Upper lobe of left lung (tissue), 6 donors: ENCODE measurements at places on chromosomes 4 and X. TPM values are rescaled to one million over a fixed set of nuclear protein-coding genes. Genes with fewer than 3 reads are reported as not detected.
A peak's percentile ranks its signal among the peaks of the same experiment; 100 is the strongest.

Gene GRK4
- total RNA-seq = 5.0 TPM

DNA sequence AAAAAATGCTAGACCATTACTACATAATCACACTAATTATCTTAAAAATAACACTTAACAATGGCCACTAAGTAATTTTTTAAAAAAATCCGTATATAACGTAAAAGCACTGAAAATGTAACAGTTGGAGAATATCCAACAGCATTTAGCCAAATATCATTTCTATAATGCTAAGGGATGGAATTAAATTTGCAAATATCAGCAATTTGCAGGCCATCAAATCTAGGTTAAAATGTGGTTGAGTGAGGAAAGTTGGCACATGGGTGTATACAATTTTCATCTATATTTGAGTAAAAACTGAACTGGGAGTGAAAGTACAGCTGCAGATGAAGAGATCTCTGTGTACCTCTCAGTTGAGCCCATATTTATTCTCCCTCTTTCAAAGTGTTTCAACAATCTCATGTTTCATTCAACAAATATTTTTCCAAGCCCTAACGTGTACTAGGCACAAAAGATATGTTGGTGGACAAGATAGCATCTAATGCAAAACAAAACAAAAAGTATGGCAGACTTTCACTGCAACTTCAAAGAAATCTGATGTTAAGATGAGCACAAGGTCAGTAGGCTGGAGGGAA lies 63.0 kb downstream of the MBNL3 start:
- H3K27me3 ChIP-seq = no peaks in the 10 kb centered on the region
- no peaks in the 10 kb centered on the region for H3K36me3 ChIP-seq
- DNase-seq = no peak
- no peak overlapping the region for H3K27ac ChIP-seq
- no peaks in the 10 kb centered on the region for H3K4me1 ChIP-seq

- no peak overlapping the region for H3K27ac ChIP-seq
- no peaks in the 10 kb centered on the region for H3K27me3 ChIP-seq
- H3K4me3 ChIP-seq = no peak overlapping the region
- no peaks in the 10 kb centered on the region for H3K36me3 ChIP-seq
- DNase-seq = no peak
Measured at GRCh38 chr4:46975812-46976553, 17.4 kb downstream of the GABRA4 start.

GRCh38 chrX:2708021-2708420 lies 16.9 kb downstream of the CD99 start:
- H3K4me1 ChIP-seq = peaks cover 78% of the 10 kb centered on the region
- DNase-seq = no peak
- H3K4me3 ChIP-seq = no peak overlapping the region
- H3K36me3 ChIP-seq = no peaks in the 10 kb centered on the region
- H3K27me3 ChIP-seq = no peaks in the 10 kb centered on the region
- peak overlapping the region; percentile 42 for H3K27ac ChIP-seq

Gene NKX3-2
- total RNA-seq = not detected

Gene MUC7
- total RNA-seq = not detected

GRCh38 chr4:37924946-37925345 lies 34.1 kb downstream of the TBC1D1 start:
- no peaks in the 10 kb centered on the region for H3K36me3 ChIP-seq
- DNase-seq = no peak
- no peaks in the 10 kb centered on the region for H3K4me1 ChIP-seq

Gene LRAT
- 0.84 TPM for total RNA-seq

DNA sequence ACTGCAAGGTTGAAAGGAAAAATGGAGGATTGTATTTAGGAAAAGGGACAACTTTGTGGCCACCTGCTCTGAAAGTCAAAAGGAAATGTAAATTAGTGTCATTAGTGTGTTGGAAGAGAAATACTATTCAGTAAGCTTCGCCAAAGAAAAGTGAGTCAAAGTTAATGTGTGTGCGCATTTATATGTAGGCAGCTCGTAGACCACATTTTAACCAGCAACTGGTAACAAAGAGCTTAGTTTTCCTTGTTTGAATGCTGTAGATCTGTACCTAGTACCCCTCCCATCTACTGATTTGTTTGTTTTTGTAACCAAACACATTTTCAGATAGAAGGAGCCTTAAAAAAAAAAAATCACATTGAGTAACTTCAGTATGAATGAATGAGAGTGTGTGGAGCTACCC lies 69.3 kb downstream of the GPAT3 start:
- H3K36me3 ChIP-seq = no peaks in the 10 kb centered on the region
- H3K4me3 ChIP-seq = no peak overlapping the region
- H3K4me1 ChIP-seq = no peaks in the 10 kb centered on the region
- no peaks in the 10 kb centered on the region for H3K27me3 ChIP-seq

- no peak overlapping the region for H3K27ac ChIP-seq
- no peaks in the 10 kb centered on the region for H3K36me3 ChIP-seq
- no peaks in the 10 kb centered on the region for H3K27me3 ChIP-seq
Measured at GRCh38 chr4:170464614-170465197, 374.9 kb upstream of the AADAT start.

DNA sequence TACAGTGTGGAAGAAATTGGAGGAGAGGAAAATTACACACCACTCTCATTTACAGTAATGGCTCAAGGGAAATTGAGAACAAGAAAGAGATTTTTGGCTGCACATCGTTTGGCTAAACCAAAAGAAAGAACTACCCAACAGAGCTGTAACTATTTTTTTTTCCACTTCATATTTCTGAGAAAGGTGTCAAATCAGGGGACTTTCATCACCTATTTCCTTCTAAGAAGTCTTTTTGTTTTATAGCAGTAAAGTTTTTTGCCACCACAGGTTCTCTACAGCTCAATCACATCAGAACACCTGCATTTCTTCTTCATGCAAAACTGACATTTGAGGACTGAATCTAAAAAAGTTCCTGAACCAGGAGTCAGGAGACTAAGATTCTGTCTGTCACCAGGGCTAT lies 57.5 kb upstream of the TNIP3 start:
- no peak for DNase-seq
- H3K4me1 ChIP-seq = no peaks in the 10 kb centered on the region
- no peak overlapping the region for H3K4me3 ChIP-seq
- H3K36me3 ChIP-seq = no peaks in the 10 kb centered on the region
- no peak overlapping the region for H3K27ac ChIP-seq
- H3K27me3 ChIP-seq = no peaks in the 10 kb centered on the region

GRCh38 chr4:25775166-25775565 lies 87.6 kb downstream of the SEL1L3 start:
- peaks cover 8% of the 10 kb centered on the region for H3K4me1 ChIP-seq
- H3K27ac ChIP-seq = no peak overlapping the region
- no peak overlapping the region for H3K4me3 ChIP-seq
- no peaks in the 10 kb centered on the region for H3K27me3 ChIP-seq

GRCh38 chr4:179048839-179049453 lies 1606.7 kb upstream of the AGA start:
- no peaks in the 10 kb centered on the region for H3K36me3 ChIP-seq
- no peak overlapping the region for H3K4me3 ChIP-seq
- DNase-seq = no peak
- H3K4me1 ChIP-seq = no peaks in the 10 kb centered on the region

DNA sequence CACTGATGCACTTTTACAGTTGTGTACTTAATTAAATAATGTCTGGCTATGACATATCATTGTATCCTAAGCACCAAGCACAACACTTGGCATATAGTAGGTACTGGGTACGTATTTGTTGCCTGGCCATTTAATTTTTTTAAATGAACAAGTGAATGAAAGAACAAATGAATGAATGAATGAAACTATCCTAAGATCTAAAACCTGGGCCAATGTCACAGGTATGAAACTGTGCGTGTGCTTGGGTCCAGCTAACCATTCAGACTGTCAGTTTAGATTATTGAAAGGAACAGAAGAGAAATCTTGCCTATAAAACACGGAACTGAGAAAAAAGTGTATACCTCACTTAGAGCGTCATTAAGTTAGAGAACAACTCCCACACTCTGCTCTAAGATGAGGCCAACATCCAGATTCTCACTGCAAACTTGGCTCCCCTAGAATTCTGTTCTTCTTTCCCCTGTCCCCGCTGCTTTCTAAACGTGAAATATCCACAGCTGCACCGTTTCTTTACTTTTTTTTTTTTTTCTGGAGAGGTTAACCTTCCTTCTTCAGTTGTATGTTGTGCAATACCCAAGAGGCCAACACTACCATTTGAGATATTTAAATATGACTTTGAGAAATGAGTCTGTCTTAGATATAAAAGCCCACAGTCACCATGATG lies 17.3 kb upstream of the SEL1L3 start:
- no peak overlapping the region for H3K4me3 ChIP-seq
- no peaks in the 10 kb centered on the region for H3K27me3 ChIP-seq
- H3K36me3 ChIP-seq = no peaks in the 10 kb centered on the region

DNA sequence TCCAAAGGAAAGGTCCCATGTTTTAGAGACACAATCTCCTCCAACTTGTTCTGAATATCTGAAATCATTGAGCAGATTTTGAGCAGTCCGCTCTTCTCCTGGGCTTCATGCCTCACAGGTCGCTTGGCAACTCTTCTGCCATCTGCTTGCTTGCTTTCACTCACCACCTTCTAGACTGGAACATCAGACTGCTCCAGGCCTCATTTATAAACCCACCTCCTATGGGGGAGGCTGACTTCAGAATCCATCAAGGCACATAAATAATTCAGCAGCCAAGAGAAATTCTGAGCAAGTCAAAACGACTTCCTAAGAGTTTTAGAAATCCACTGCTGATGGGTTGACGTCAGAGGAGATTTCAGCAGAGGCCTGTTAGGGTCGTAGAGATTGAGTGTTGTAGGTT lies 64.1 kb downstream of the FAM184B start:
- DNase-seq = no peak
- H3K4me1 ChIP-seq = no peaks in the 10 kb centered on the region
- H3K36me3 ChIP-seq = no peaks in the 10 kb centered on the region
- no peaks in the 10 kb centered on the region for H3K27me3 ChIP-seq
- no peak overlapping the region for H3K4me3 ChIP-seq
- no peak overlapping the region for H3K27ac ChIP-seq

DNA sequence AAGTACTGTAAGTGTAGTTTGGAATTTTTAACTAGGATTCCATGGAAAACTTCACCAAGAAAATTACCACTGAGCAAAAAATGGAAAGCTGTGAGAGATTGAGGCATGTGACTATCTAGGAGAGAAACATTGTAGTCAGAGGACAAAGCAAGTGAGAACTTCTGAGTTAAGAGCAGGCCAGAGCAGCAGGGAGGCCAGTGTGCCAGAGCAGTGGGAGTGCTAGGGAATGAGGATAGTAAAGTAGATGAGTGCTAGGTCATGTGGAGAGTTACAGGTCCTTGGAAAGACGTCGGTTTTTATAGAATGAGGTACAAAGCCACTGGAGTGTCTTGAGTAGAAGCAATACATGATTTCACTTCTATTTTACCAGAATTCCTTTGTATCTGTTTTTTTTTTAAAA lies 52.7 kb upstream of the FAT4 start:
- no peak overlapping the region for H3K27ac ChIP-seq
- H3K4me3 ChIP-seq = no peak overlapping the region
- H3K27me3 ChIP-seq = no peaks in the 10 kb centered on the region
- H3K36me3 ChIP-seq = no peaks in the 10 kb centered on the region

DNA sequence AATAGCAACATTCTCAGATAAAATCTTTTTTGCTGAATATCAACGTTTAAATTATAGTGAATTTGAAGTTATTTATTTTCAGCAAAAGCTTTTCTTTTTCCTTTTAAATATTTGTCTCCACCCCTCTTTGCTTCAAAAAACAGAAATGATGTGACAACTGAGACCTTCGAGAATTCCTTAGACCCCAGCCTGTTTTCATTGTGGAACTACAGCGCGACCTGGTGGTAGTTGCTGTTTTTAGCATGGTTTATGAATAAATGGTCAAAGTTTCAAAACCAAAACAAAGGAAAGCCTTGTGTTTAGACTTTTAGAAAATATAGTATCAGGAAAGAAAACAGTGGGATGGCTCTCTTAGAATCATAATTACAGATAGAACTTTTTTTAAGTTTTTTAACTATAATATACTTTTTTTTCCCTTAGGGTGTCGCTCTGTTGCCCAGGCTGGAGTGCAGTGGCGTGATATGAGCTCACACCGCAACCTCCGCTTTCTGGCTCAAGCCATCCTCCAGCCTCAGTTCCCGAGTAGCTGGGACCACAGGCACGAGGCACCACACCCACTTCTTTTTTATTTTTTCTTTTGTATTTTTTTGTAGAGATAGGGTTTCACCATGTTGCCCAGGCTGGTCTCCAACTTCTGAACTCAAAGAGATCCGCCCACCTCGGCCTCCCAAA lies 26.8 kb upstream of the TMEM184C start:
- no peak overlapping the region for H3K27ac ChIP-seq
- no peaks in the 10 kb centered on the region for H3K4me1 ChIP-seq
- H3K36me3 ChIP-seq = no peaks in the 10 kb centered on the region
- peak overlapping the region; percentile 5 for H3K4me3 ChIP-seq
- no peaks in the 10 kb centered on the region for H3K27me3 ChIP-seq

Gene SPANXN3
- total RNA-seq = not detected

GRCh38 chr4:2843941-2844584 lies 419 bp downstream of the ADD1 start:
- H3K4me3 ChIP-seq = peak overlapping the region; percentile 82
- no peaks in the 10 kb centered on the region for H3K36me3 ChIP-seq
- peaks cover 37% of the 10 kb centered on the region for H3K4me1 ChIP-seq
- H3K27ac ChIP-seq = peak overlapping the region; percentile 88
- no peaks in the 10 kb centered on the region for H3K27me3 ChIP-seq

DNA sequence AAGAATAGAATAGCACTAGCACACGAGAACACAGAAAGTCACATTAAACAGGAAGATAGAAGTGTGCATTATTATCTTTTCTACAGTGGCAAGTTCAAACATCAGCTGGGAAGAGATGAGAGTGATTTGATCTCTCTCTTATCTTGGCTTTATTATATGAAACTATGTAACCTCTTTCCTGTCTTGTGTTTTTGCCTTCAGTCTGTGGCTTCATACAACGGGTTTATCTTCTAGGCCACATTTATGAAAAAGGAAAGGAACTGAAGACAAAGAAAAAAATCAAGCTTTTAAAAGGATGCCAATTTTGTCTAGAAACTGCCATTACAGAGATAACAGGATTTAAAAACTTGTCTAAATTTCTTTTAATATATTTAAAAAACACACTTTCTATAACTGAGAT lies 983.6 kb downstream of the RPA4 start:
- H3K27me3 ChIP-seq = no peaks in the 10 kb centered on the region
- H3K4me1 ChIP-seq = no peaks in the 10 kb centered on the region
- no peak for DNase-seq
- no peak overlapping the region for H3K27ac ChIP-seq
- no peak overlapping the region for H3K4me3 ChIP-seq

GRCh38 chr4:5660185-5660584 lies 48.2 kb downstream of the EVC2 start:
- peaks cover 31% of the 10 kb centered on the region for H3K36me3 ChIP-seq
- H3K27me3 ChIP-seq = no peaks in the 10 kb centered on the region
- no peaks in the 10 kb centered on the region for H3K4me1 ChIP-seq
- H3K27ac ChIP-seq = no peak overlapping the region
- no peak for DNase-seq

Gene ARAF
- 49.6 TPM for total RNA-seq

GRCh38 chr4:16672421-16672820 lies 226.0 kb downstream of the LDB2 start:
- no peak for DNase-seq
- H3K36me3 ChIP-seq = no peaks in the 10 kb centered on the region
- H3K4me1 ChIP-seq = peaks cover 10% of the 10 kb centered on the region
- no peak overlapping the region for H3K27ac ChIP-seq

Gene TEX13D
- not detected for total RNA-seq

GRCh38 chr4:184039963-184040383 lies 134.9 kb downstream of the STOX2 start:
- peak; percentile 69 for DNase-seq
- H3K27me3 ChIP-seq = no peaks in the 10 kb centered on the region
- H3K27ac ChIP-seq = no peak overlapping the region
- no peaks in the 10 kb centered on the region for H3K36me3 ChIP-seq
- H3K4me1 ChIP-seq = no peaks in the 10 kb centered on the region

Gene CNGA1
- total RNA-seq = not detected
